ENCODE measurements at places on chromosomes 5 and 9.

GRCh38 chr9:95813923-95814322 is 61.6 kb upstream of the ERCC6L2 start:
- DNase-seq = no peak

DNA sequence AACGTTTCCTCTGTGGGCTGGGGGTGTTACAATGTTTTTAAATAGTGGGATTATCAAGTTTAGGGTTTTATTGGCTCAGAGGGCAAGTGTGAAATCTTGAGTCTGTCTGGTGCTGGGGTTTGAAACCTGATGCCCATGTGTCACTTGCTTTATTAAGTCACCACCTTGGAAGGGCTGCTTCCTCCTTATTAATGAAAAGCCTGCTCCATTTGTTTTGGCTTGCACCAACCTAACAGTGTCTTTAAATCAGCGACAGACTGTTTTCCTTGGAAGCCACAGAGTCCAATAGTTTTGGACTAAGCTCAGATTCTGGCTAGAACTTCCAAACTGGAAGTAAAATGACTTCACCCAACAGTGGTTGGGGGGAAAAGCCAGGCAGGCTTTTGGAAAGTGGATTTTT is 10.7 kb upstream of the PALM2AKAP2 start:
- no peak for DNase-seq

DNA sequence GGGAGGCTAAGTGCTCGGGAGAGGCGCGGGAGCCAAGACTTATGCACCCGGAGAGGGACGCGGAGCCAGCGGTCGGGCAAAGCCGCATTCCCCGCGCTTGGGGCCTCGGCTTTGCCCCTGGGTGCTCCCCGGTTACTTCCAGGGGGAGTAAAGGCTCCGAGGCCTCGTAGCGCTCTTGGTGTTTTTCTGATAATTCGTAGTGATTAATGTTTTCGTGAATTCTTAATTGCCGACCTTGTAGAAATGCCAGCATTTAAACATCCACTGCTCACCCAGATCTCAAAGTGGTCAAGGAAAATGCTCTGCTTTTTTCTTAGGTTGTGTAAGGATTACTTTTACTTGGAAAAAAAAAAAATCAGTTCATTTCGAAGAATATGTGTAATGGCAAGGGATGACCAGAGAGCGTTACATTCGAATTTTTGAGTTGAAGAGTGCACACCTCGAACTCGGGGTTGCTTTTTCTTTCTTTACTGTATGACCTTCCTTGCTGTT is 654 bp upstream of the TUT7 start:
- DNase-seq = no peak

DNA sequence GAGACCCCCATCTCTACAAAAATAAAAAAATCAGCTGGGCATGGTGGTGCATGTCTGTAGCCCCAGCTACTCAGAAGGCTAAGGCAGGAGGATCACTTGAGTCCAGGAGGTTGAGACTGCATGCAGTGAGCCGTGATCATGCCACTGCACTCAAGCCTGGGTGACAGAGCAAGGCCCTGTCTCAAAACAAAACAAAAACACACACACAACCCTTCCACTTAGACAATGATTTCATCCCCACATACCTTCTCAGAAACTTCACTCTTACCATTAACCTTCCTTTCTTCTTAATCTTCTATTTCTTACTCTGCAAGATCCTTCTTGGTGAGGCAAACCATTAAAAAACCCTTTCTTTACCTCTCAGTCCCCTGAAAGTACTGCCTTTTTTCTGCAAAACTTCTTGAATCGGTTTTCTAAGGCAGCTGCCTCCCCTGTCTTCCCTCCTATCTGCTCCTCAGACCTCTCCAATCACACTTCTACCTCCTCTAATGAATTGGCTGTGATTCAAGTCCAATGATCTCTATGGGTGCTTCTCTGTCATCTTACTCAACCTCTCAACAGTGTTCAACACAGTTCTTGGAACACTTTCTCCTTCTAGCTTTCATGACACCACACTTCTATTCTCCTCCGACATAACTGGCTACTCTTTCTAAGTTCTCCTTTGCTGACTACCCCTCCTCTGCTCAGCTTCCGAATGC is 47.3 kb downstream of the PFDN1 start:
- DNase-seq = no peak

GRCh38 chr9:108039493-108039892 is 549.9 kb upstream of the KLF4 start:
- DNase-seq = no peak

DNA sequence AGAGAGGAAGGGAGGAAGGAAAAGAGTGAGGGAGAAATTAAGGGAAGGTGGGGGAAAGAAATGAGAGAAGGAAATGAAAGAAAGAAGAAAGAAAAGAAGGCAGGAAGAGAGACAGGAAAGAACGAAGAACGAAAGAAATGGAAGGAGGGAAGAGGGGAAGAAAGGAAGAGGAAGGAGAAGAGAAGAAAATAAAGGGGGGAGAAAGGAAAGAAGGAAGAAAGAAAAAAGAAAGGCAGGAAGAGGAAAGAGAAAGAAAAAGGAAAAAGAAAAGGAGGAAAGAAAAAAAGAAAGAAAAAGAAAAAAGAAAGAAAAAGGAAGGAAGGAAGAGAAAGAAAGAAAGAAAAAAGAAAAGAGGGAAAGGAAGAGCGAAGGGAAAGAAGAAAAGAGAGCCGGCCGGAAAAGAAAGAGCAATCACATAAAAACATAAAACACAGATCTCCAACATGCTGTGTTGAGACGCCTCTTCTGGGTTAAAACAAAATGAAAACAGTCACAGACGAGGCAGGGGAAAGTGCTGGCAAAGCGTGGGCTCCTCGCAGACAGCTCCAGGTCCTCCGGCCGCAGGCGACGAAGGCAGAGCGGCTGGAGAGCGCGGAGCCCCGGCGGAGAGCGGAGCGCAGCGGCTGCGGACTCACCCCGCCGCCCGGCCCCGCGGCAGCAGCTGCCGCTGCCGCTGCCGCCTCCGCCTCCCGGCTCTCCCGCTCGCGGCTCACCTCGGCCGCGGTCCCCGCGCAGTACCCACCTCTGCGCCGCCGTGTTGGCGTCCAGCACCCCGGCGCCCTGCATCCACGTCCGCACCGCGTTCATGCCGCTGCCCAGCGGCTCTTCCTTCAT is 896 bp downstream of the EBF1 start:
- DNase-seq = no peak

GRCh38 chr9:19408316-19408692 is 505 bp upstream of the ACER2 start:
- no peak for DNase-seq

GRCh38 chr5:170619869-170620268 is 116.0 kb downstream of the KCNIP1 start:
- DNase-seq = no peak

DNA sequence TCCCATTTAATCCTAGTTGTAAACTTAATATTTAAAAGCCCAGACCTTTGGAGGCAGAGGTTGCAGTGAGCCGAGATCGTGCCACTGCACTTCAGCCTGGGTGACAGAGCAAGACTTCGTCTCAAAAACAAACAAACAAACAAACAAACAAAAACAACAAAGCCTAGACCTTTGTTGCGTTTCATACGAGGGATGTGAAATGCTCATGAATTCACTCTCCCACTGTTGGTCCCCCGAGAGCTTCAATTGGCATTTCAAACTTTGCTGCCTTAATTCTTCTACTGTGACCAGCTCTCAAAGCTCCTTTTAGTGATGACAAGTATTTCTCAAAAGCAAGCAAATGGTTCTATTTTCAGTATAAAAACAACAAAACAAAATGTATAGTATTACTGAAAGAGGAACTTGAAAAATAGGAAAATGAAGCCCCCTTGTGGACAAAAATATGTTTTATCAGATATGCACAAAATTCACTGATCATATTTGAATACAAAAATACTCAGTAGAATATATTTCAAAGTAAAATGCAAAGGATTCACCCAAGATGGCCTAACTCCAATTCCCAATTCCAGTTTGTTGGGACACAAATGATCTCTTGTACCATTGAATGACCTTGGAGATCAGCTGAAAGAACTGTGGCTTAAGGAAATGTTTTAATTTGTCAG is 140.4 kb downstream of the ESM1 start:
- DNase-seq = no peak

DNA sequence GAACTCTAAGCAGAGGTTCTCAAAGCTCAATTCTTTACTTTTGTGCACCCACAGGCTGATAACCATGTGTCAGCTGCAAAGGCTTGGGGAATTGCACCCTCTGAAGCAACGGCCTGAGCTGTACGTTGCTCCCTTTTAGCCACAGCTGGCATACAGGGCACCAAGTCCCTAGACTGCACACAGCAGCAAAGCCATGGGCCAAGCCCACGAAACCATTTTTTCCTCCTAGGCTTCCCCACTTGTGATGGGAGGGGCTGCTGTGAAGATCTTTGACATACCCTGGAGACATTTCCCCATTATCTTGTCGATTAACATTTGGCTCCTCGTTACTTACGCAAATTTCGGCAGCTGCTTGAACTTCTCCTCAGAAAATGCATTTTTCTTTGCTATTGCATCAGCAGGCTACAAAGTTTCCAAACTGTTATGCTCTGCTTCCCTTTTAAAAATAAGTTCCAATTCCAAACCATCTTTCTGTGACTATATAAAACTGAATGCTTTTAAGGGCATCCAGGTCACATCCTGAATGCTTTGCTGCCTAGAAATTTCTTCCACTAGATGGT is 23.0 kb downstream of the KIAA0825 start:
- no peak for DNase-seq

GRCh38 chr9:123584202-123585176 is 228.5 kb downstream of the CRB2 start:
- DNase-seq = no peak

- DNase-seq = no peak
Measured at GRCh38 chr9:91130796-91131318, 230.9 kb downstream of the AUH start.
